D721Med (cell line): ENCODE measurements at places on chromosomes 3 and 15.

DNA sequence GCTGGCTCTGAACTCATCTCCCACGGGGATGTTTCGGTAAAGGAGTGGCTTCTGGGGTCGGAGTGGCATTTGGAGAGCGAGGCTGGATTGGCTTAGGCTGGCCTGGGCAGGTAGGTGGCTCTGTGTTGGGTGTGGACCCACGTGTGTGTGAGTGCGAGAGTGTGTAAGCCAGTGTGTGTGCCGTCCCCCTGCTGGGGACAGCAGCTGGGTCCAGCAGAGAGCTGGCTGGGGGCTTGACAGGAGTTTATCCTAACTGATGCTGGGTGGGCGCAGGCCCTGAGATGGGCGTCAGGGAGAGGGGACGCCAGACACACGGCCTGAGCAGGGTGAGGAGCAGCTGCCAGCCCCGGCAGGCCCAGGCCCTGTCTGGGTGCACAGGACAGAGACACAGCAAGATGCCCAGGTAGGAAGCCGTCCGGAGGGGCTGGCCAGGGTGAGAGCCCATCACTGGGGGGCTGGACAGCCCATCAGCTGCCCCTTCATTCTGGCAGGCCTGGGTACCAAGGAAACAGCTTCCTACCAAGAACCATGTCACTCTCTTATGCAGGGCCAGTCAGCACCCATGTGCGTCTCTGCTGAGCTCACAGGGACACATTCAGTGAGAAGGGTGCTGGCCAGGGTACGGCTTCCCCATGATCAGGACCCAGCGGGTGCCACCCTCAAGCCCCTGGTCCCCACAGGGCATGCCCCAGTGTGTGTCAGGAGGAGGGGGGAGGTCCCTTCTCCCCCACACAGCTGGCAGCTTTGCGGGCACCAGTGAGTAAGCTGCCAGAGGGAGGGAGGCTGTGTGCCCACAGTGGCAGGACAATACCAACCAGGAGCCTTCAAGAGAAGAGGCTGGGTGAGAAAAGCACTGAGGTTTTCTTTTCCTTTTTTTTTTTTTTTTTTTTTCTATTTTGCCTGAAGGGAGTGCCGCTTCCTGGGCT lies 1.1 kb downstream of the PAK6 start:
- DNase-seq, result no peak

- no peak for DNase-seq
Measured at GRCh38 chr3:25820366-25820765, 30.5 kb downstream of the OXSM start.

GRCh38 chr3:120506076-120506827 lies 55.5 kb upstream of the FSTL1 start:
- no peak for DNase-seq

GRCh38 chr3:164620423-164620822 lies 457.9 kb downstream of the SI start:
- DNase-seq, result no peak

- peak; percentile 19 for DNase-seq
Measured at GRCh38 chr15:55993804-55994560, 570 bp upstream of the NEDD4 start.

DNA sequence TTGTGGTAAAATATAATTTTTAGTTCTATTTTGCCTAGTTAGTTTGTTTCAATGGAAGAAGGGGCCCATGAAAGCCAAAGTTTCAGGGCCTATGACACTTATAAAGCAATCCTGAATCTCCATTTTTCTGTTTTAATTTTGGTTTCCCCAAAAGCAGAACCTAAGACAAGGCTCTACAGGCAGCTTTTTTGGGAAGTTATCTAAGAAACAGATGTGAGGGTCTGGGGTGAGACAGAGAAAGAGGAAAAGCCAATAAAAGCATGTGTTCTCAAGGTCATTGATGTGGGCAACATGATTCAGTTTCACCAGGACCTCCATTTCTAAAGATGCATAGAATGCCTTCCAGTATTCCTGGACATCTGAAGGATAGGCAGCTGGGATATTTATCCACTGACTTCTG lies 598.5 kb downstream of the PDCD6IP start:
- DNase-seq, result no peak

GRCh38 chr3:113271189-113271588 lies 59.8 kb downstream of the BOC start:
- DNase-seq, result no peak
